ENCODE measurements at places on chromosomes 2 and 18. TPM values are rescaled to one million over a fixed set of nuclear protein-coding genes. Genes with fewer than 3 reads are reported as not detected.

The C1D gene
- 35.0 TPM for total RNA-seq

The TNFRSF11A gene
- total RNA-seq = 7.3 TPM

The MROH2A gene
- total RNA-seq = not detected

The AQP12B gene
- not detected for total RNA-seq

The APOB gene
- not detected for total RNA-seq

The CDK15 gene
- total RNA-seq = not detected

The PLEK gene
- not detected for total RNA-seq

The TRIB2 gene
- 0.65 TPM for total RNA-seq

The OTOS gene
- not detected for total RNA-seq

The SOWAHC gene
- total RNA-seq = 13.5 TPM

The WDPCP gene
- 4.4 TPM for total RNA-seq

The OR6B2 gene
- not detected for total RNA-seq

The CCDC74B gene
- total RNA-seq = 5.7 TPM

The RETSAT gene
- total RNA-seq = 56.9 TPM

The ATP6V1B1 gene
- 2.0 TPM for total RNA-seq

The CCDC85A gene
- 0.12 TPM for total RNA-seq

The STON1 gene
- total RNA-seq = 0.39 TPM

The PTH2R gene
- not detected for total RNA-seq

The IL1B gene
- total RNA-seq = 0.33 TPM

The UGT1A8 gene
- not detected for total RNA-seq

The MC5R gene
- total RNA-seq = not detected

The FANCL gene
- 26.5 TPM for total RNA-seq

The FBLN7 gene
- 0.28 TPM for total RNA-seq

The GALNT3 gene
- total RNA-seq = 0.11 TPM

The BCL2 gene
- total RNA-seq = 0.40 TPM

The BUB1 gene
- 32.9 TPM for total RNA-seq

The C2orf72 gene
- total RNA-seq = 5.3 TPM

The CYBRD1 gene
- 35.8 TPM for total RNA-seq

The SIGLEC15 gene
- not detected for total RNA-seq

The AGPS gene
- total RNA-seq = 45.6 TPM

The TLX2 gene
- 0.47 TPM for total RNA-seq

The MIB1 gene
- 7.3 TPM for total RNA-seq

The KCNE4 gene
- total RNA-seq = 0.65 TPM

The RNF125 gene
- 0.18 TPM for total RNA-seq

The ALPI gene
- total RNA-seq = not detected

The VSNL1 gene
- total RNA-seq = not detected

The PLCD4 gene
- total RNA-seq = 0.90 TPM

The NPPC gene
- total RNA-seq = 0.41 TPM

The INPP1 gene
- total RNA-seq = 31.4 TPM

The NDUFS1 gene
- 59.8 TPM for total RNA-seq

The TANK gene
- total RNA-seq = 60.0 TPM

The MARCO gene
- total RNA-seq = not detected

The PIKFYVE gene
- 3.5 TPM for total RNA-seq
